Omental fat pad (tissue), 4 donors: ENCODE measurements at places on chromosomes 5 and 9.

GRCh38 chr9:115046199-115046598, 71.8 kb downstream of the TNC start:
- DNase-seq, result no peak

GRCh38 chr5:134552301-134552700, 26.8 kb downstream of the JADE2 start:
- DNase-seq, result peak; percentile 42

GRCh38 chr5:135571902-135572301, 6.9 kb downstream of the CXCL14 start:
- no peak for DNase-seq

DNA sequence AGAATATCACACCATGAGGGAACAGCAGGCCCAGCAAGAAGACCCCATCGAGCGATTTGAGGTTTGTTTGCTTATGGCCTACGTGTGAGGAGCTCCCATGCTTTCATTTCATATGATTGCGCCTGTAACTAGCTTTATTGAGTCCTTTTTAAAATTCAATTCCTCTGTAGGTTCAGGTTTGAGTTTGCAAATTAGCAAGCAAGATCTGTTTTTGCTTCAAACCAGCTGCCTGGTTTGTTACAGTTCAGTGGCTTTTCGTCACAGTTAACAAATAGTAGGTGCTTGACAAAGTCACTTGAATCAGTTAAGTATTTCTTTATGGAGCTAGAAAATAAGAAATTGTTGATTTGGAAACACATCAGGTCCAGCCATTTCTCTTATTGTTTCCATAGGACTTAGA, 56.3 kb downstream of the GPR21 start:
- DNase-seq, result no peak

- DNase-seq, result no peak
These were observed 13.5 kb downstream of the SETD9 start for GRCh38 chr5:56922922-56923321.

DNA sequence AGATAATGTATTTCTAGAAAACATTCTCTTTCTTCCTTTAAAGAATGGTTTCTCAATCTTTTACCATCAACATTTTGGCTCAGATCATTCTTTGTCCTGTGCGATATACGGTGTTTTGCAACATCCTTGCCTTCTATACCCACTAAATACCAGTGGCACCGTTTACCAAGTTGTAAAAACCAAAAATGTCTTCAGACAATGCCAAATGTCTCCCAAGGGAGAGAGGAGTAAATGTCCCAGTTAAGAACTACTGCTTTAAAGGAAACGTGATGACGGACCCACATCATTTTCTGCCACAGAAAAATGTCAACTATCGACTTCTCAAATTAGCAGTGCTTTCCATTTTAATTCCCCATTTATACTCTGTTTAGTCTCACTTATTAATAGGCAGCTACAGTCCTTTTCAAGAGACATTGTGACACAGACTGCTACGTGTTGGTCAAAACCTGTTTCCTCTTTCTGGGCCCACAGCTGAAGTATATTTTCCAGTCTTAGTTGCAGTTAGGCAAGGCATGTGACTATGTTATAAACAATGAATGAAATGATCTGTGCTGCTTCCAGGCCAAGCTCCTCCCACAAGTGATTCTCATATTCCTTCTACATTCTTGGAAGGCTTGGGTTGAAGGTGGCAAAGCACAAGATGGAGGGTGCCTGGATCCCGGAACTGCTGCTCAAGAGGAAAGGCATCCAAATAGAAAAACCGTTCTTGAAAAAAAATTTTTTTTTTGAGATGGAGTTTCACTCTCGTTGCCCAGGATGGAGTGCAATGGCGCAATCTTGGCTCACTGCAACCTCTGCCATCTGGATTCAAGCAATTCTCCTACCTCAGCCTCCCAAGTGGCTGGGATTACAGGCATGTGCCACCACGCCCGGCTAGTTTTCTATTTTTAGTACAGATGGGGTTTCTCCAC, 8.8 kb downstream of the PRXL2C start:
- no peak for DNase-seq

- no peak for DNase-seq
These were observed 31.5 kb upstream of the ZFAND5 start for GRCh38 chr9:72396247-72397091.

- DNase-seq, result no peak
These were observed 21.9 kb upstream of the VDAC1 start for GRCh38 chr5:134026521-134027287.
